ENCODE measurements at places on chromosomes 7 and 10. TPM values are rescaled to one million over a fixed set of nuclear protein-coding genes. Genes with fewer than 3 reads are reported as not detected.

FAM221A gene
- total RNA-seq = 4.3 TPM

CRHR2 gene
- total RNA-seq = not detected

MRLN gene
- not detected for total RNA-seq

- no peak for DNase-seq
Observed at GRCh38 chr10:12062754-12063482, 5.8 kb upstream of the DHTKD1 start.

- no peak for DNase-seq
Observed at GRCh38 chr10:6115824-6116350, 27.1 kb downstream of the RBM17 start.

DNA sequence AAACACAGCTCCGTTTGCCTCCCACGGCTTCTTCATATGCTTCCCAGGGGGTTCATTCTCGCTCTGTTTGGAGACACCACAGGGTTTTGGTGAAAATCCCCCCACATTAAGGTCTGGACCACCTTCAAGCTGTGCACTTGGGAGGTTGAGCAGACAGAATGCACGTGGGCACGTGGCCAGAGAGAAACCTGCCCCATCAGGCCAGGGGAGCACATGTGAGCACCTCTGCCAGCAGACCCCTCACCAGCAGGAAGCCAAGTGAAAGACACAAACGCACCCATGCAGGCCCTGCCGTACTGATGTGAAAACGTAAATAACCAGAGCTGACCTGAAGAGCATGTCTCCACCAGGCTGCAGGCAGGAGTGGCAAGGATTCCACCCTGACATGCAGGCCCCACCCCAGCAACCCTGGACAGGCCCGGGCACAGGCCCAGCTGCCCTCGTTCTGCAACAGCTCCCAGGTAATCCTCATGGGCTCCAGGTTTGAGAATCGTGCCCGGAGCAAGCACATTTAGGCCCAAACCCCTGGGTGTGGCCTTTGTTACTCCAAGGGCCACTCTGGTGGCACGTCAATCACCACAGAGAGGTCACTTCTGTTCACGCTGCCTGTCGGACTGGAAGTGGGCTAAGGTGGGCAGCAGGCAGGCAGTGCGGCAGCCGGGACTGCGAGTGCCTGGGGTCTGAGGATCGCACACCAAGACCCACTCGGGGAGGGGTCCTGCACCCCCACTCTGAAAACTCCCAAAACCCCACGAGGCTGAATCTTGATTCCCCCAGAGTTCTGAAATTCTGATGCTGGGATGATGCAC is 184.4 kb downstream of the PTPRN2 start:
- no peak for DNase-seq

GRCh38 chr7:155527664-155528063 is 18.7 kb downstream of the CNPY1 start:
- no peak for DNase-seq

DNA sequence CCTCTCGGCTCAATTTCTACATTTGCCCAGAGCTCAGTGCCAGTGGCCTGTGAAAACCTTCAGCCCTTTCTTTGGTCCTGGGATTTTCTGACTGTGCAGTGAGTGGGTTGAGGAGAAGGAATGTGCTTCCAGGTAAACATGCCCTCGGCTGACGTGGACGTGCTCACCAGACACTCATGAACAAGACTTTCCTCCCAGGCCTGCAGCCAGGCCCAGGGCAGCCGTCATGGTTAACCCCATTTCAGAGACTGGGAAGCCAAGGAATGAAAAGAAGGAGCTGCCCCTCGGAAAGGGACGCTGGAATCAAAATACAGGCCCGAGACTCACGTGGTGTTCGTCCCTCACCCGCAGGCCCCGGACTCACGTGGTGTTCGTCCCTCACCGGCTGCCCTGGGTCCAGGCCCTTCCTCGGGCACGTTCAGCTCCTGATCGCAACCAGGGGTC is 8.8 kb upstream of the CALML5 start:
- DNase-seq = no peak
